Suprapubic skin (tissue), 4 donors: ENCODE measurements at places on chromosomes 6 and 20.

DNA sequence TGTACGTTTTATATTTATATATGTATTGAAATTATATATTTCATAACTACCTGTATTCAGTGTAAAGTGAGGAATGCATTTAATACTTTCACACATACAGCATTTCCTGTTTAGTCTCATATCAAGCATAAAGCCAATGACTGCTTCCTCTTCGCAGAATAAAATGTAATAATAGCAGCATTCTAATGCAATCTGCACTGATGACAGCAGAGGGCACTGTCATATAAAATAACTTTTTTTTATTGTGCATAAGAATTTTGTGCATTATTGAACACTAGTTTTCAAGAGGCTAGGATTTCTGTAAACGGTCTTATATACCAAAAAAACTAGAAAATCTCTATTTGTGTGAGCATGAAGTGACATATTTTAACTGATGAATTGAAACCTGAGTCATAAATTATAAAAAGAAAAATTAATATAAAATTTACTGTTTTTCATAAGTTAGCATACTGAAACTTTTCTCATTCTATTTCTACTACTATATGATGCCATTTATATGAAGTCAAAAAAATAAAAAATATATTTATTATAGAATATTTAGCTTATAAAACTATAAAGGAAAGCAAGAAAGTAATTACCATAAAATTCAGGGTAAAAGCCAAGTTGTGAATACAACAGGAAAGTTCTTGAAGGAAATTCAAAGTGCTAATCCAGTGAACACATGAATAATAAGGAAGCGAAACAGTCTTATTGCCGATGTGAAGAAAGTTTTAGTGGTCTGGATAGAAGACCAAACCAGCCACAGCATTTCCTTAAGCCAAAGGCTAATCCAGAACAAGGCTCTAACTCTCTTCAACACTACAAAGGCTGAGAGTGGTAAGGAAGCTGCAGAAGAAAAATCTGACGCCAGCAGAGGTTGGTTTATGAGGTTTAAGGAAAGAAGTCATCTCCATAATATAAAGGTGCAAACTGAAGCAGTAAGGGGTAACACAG, 36.3 kb downstream of the RNF146 start:
- DNase-seq: no peak

- DNase-seq: no peak
Observed at GRCh38 chr6:137332637-137333280, 113.6 kb upstream of the IFNGR1 start.

- DNase-seq: no peak
Observed at GRCh38 chr6:125596020-125596419, 153.4 kb upstream of the HEY2 start.

DNA sequence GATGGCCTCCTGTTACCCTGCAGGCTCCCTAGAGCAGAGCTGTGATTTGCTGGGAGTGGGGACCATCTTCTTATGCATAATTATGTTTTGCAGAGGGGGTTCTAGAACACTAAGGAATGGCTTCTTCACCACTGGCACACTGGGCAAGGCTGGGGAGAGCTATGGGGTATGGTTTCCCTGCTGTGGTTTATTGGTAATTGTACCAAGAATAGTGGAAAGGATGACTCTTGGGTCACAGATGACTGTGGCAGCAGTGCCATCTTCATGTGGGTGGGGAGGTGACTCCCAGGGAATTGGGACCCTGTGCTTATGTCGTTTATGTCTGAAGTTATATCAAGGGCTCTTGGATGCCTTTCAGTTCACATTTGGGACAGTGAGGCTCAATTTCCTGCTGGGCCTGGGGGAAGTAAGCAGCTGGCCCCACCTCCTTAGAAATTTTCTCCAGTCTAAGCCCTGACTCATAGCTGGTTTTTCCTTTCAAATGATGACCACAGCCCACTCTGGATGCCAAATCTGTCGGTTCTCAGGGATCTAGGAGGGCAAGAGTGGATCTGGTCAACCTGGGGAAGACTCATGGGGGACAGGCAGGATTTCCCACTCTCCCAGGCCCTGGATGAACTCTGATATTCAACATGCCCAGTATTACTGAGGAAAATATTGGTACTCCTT, 230.8 kb downstream of the LRFN2 start:
- peak; percentile 15 for DNase-seq

- DNase-seq: no peak
Observed at GRCh38 chr6:53573299-53573698, 28.4 kb upstream of the GCLC start.

GRCh38 chr6:164042212-164042611, 627.7 kb downstream of the QKI start:
- DNase-seq: no peak

DNA sequence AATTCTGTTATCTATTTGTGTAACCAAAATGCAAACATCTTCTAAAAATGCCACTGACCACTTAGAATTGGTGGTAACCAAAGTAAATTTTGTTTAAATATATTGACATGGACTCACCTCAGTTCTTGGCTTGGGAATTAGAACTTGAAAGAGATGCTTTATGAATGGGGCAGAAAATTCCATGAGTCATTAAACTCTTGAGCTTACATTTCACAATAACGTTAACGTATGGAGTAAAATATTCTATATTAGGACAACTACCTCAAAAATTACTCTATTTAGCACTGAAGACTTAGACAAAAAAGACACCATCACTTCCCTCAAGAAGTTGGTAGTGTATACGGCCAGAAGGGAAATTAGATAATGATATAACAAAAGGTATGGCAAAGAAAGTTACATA, 752.2 kb upstream of the MARCKS start:
- no peak for DNase-seq
